ENCODE measurements at places on chromosomes 11 and 22.

GRCh38 chr11:22343371-22344032 lies 5.3 kb downstream of the SLC17A6 start:
- DNase-seq = no peak

GRCh38 chr22:45402466-45402985 lies 10.9 kb downstream of the SMC1B start:
- DNase-seq = no peak

DNA sequence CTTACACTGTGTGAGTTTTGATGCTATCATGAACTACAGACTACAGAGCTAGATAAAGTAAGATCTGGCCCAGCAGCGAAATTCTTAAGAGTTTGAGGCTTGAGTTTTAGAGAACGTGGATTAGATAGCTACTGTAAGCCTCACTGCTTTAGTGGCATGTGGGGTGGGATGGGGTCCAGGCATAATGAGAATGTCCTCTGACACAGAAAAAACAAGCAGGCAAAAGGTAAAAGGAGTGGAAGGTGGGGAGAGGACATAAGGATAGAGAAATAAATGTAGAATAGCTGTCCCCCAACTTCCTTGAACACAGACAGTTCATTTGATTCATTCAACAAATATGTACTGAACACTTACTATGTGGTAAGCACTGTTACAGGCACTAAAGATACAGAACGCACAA lies 324.5 kb upstream of the PITPNB start:
- DNase-seq = no peak

- DNase-seq = no peak
Observed at GRCh38 chr22:46854125-46854870, 91.8 kb downstream of the TBC1D22A start.
